ENCODE measurements at places on chromosomes 11 and 22.

DNA sequence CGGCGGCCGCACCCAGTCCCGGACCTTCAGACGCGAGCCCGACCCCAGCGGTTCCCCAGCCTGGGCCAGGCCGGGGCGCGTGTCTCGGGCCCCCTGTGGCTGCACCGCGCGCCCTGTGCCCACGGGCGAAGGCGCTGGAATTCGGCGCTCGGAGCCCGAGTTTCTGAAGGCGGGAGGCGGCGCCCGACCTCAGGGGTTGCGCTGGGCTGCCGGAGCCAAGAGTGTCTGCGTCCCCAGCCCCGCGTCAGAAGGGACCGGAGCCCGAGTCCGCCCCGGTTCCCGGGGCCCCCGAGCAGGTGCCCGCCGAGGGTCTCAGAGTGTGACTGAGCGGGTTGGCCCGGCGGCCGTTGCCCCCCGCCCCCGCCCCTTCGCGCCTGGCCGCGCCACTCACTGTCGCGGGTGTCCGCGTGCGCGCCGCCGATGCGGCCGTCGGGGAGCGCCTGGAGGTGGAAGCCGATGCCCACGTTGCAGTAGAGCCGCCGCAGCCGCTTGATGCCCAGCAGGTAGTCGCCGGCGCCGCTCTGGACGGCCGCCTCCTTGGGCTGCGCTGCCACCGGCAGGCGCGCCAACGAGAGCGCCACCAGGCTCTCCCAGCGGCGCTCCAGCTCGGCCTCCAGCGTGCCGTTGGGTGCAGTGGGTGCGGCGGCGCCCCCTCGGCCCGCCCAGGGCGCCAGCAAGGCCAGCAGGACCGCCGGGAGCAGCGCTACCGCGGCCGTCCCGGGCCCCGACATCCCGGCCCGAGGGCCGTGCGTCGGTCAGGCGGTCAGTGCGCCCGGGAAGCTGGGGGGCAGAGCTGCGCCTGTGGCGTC lies 583 bp downstream of the FGF4 start:
- DNase-seq = no peak

GRCh38 chr11:11119917-11120316 lies 233.1 kb downstream of the CSNK2A3 start:
- no peak for DNase-seq

DNA sequence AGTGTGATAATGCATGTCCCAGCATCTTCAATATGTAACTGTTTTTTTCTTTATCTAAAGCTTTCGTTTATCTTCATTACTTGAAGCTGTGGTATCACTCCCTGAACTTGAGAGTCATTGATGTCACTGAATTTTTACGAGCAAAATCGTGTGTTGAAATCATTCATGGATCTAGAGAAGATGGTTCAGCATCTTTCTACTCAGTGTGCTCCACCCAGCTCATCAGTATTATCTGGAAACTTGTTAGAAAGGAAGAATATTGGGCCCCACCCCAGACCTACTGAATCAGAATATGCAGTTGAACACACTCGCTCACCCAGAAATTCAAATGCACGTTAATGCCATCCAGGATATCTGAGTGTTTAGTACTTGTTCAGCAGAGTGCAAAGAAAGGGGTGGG lies 8.3 kb downstream of the CDON start:
- DNase-seq = no peak

GRCh38 chr22:44205516-44206329 lies 25.0 kb downstream of the PARVG start:
- DNase-seq = no peak

DNA sequence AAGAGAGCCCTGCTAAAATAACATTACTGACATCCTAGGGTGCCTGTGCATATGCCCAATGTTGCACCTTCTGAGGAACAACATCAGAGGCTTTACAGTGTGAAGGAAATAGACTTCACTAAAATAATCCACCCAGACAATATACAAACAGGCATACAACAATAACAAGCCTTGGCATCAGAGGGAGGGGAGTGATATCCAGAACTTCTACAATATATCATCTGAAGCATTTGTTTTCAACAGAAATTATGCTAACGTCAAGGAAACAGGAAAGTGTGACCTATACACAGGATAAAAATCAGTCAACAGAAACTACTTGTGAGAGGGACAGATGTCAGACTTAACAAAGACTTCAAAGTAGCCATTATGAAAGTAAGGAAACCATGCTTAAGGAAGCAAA lies 81.3 kb downstream of the CTNND1 start:
- no peak for DNase-seq
